ENCODE measurements at places on chromosomes 4 and X. TPM values are rescaled to one million over a fixed set of nuclear protein-coding genes. Genes with fewer than 3 reads are reported as not detected.

- DNase-seq, result no peak
Measured at GRCh38 chr4:87044511-87045233, 109.9 kb downstream of the AFF1 start.

DNA sequence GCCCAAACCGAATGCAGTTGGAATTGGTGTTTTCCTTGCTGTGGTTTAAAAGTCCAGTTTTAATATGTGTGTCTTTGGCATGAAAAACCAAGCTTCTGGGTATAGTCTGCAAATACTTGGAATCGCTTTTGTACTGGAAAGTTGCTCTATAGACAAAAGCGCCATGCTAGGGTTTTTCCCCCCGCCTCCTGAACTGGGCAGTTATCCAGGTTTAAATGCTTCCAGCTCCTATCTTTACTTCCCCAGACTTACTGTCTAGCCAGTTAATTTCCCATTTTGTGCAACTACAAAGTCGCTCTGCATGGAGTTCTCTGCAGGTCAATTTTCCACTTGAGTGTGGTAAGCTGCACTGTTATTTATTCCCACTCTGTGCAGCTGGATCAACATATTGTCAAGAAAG is 2.7 kb downstream of the RASL11B start:
- no peak for DNase-seq

DNA sequence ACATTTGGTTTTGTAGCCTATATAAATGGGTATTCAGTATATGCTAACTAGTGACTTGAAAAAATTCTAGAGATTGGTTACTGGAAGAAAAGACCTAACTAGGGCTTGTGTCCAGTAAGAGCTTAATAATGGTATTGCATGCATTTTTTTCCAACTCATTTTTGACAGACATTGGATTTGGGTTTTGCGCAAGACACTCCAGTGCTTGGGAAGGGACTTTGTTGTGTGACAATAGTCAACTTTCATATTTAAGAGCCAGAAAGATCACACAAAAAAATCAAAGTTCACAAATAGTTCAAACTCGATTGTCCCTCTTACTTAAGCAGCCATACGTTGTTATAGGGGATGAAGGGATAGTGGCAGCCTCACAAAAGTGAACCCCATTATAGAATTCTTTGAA is 1.2 kb upstream of the HSD17B11 start:
- no peak for DNase-seq

DNA sequence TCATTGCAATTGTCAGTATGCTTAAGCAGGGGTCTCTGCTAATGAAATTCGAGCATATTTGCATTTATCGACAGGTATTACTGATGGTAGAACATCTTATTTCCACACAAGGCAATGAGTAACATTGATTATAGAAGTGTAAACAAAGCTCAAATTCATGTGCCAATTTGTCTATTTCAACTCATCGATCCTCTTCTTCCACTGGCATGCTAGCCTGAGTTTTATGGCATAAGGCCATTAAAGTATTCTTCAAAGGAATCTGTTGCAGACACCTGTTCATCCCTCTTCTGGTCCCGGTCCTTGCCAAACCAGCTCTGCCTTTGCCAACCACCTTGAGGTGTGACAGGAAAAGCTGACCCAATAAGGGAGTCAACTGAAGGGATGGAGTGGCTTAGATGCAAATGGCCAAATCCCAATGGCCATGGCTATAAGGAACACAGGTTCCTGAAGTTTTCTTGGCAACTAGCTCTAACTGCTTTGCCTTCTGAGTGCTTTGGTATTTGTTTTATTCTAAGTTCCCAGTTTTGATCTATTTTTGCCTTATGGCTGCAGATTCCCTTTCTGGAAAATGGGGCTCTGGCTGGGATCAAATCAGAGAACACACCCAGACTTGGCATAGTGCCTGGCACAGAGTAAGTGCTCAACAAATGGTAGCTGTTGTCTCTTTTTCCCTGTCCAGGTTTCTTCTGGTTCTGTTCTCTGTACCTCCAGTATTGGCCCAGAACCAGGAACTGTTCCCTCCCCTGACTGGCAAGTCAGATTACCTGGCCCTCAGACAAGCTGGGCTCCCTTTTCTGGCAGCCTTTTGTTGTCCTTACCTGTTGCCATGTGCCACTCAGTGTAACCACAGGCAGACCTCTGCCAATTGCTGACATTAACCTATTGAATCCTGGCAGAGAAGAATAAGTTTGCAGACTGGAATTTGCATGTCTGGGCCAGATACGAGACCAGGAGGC is 63.1 kb downstream of the RTL9 start:
- DNase-seq, result no peak

Gene OPHN1
- 3.7 TPM for total RNA-seq

- no peak for DNase-seq
Measured at GRCh38 chr4:81030061-81030980, at the start of gene BMP3. TSS of gene BMP3 (plus strand) at chr4:81030708. CDS start at chr4:81031285, 577 bp downstream.

DNA sequence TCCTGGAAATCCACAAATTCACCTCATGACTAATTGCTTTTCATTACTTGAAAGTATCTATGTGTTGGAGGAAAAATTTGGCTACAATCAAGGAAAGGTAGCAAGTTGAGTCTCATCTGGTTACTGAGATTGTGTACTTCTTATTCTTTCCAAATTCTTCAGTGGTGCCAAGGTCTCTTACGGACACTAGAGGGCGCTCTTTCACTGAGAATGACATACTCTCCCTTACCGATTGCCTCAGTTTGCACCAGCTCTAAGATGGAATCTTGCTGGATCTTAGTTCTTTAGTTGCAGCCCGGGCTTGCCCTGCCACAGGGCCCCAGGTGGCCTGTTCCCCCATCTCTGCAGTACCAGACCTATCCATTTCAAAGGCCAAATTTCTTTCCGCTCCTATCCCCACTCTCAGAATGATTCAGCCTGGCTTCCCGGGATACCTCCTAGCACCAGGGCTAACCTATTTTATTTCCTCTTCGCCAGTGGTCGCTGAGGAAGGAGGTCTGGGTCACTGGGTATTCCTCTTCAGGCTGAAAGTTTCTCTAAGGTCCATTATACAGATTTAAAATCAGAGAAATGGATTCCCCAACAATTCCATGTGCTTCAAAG is 24.6 kb upstream of the GPR50 start:
- peak; percentile 77 for DNase-seq

Gene SPANXD
- total RNA-seq, result not detected

Gene TLL1
- total RNA-seq, result not detected

GRCh38 chr4:92100975-92101374 is 202.8 kb upstream of the GRID2 start:
- no peak for DNase-seq

Gene IRAK1
- total RNA-seq, result 107 TPM

Gene LUZP4
- total RNA-seq, result not detected

Gene SRPX
- not detected for total RNA-seq

DNA sequence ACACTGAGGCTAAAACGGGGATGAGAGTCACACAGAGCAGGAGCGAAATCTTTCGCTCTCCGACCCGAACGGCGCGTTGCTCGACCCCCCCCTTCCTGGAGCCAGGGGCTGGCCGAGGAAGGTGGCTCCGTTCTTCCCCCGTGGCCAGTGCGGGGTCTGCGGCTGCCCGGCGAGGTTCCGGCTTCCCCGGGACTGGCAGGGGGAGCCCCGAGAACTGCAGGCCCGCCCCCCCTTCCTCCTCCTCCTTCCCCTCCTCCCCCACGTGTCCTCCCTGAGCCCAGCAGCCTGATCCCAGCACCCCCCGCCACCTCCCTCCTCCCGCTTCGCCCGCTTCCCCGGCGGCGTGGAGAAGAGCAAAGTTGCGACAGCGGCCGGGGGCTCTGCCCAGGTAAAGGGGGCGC is 2.4 kb upstream of the BCORL1 start:
- DNase-seq, result no peak

Gene IGSF1
- not detected for total RNA-seq

Gene IL13RA2
- total RNA-seq, result not detected

DNA sequence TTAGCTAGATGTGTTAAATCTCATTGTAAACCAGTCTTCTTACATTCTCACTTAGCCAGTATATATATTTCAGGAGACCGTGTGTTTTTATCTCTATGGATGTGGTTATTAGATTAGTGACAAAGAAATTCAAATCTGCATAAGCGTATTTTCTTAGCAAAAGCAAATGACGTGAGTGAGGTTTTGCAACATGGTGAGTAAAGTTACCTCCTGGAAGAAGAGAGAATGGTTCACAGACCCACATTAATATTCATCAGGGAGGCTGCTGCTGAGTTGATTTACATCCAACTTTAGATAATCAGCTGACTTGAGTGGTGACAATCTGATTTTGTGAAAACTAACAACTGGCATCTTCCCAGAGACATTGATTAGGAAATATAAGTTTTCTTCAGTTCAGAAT is 589.9 kb upstream of the GALNT7 start:
- DNase-seq, result no peak

DNA sequence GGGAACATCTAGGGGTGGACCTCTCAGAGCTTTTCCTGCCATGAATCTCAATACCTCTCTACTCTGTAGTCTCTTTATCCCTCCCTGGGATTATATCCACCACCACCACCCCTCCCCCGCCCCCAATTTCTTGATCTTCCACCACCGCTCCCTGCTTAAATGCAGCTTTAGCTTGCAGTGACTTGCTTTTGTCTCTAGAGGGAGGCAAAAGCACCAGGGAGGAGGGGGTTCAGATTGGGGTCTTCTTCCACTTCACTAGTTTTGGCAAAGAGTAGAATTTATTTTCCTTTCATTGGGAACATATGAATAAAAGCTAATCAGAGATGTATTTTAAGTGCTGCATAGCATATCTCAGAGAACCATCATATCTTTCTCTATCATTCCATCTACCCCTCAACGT is 5.5 kb downstream of the ARHGAP36 start:
- no peak for DNase-seq

Gene BEND2
- 0.16 TPM for total RNA-seq

Gene IGFBP7
- total RNA-seq, result 88.8 TPM

Gene AKAP14
- not detected for total RNA-seq

GRCh38 chr4:172802032-172802431 is 366.6 kb upstream of the GALNT7 start:
- DNase-seq, result no peak

DNA sequence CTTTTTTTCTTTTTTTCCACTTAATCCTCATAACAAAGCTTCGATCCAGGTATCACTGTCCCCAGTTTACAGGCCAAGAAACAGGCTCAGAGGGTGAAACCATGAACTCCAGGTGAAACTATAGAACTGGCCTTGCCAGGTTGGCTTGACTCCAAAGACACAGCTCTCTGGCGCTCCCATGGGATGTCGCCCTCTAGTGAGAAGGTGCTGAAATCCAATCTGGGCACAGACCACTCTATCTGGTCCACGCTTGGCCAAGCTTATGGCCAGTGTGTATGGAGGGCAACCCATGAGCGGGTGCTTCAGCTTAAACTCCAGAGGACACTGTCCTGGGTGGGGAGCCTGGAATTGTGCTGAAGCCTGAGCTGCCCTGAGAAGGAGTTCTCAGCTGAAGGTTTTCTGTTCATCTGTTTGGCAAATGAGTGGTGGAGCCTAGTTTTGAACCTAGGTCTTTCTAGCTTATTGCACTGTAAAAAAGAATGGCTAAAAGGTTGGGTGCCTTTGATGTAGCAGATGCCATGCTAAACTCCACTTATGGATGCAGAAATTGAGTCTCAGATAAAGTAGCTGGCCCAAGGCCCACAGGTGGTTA is 70.5 kb downstream of the SEL1L3 start:
- DNase-seq, result no peak

GRCh38 chr4:7984286-7984925 is 44.7 kb upstream of the AFAP1 start:
- DNase-seq, result no peak
